Cortex of kidney (tissue), 1 donor: ENCODE measurements at places on chromosomes 6 and 20.

GRCh38 chr6:31247813-31248212, 24.1 kb downstream of the HLA-C start:
- no peak for DNase-seq

- DNase-seq = no peak
Observed at GRCh38 chr6:34486106-34486740, 20.3 kb downstream of the PACSIN1 start.

GRCh38 chr20:33681728-33682353, 4.3 kb downstream of the E2F1 start:
- DNase-seq = no peak

DNA sequence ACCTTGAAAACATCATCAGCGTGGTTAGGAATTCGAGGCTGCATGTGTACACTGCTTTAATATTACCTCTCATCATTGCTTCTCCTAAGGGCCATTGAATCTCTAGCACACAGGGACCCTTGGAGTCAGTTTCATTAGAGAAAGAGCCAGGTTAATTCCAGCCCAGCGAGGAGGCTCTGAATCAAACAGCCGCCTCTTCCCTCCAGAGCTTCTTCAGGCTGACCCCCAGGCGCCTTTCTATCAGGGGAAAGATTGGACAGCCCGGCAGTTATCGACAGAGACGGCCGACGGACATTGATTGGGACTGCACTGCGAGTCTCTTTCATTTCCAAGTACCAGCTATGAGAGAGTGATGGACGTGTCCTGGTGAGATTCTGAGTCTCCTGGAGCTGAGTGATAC, 159.2 kb downstream of the ANKRD60 start:
- DNase-seq = no peak

DNA sequence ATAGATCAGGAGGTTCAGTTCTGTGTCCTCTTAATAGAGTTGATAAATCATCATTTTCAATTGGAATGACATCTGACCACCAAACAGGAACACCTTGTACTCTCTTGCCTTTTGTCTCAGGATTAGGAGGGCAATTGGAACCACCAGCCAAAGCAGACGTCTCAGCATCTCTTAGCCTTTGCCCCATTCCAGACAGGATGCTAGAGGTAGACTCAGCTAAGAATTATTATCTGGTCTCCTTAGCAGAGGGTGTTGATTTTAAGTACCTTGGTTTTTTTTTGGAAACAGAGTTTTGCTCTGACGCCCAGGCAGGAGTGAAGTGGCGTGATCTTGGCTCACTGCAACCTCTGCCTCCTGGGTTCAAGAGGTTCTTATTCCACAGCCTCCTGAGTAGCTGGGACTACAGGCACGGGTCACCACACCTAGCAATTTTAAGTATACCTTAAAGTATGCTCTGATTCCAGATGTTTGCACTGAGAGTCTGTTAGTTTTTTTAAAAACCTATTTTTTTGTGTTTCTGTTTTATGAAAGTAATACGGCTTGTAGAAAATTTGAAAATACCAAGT, 28.0 kb upstream of the ELOVL5 start:
- no peak for DNase-seq

GRCh38 chr6:145360865-145361264, 374.5 kb downstream of the EPM2A start:
- no peak for DNase-seq

DNA sequence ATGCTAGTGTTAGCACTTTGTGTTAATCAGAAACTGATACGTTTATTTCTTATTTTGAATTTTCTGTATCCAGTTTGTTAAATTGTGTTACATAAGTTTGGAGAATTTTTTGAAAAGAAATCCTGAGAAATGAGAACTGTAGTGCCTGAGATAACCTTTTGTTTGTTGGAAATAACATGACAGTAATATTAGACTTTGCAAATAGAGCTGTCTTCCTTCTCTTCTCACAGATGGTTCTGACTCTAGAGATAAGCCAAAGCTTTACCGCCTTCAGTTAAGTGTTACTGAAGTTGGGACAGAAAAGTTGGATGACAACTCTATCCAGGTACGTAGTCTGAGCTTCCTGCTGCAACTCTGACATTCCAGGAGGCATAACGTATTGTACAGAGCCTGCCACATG, 69.9 kb downstream of the AFDN start:
- no peak for DNase-seq

DNA sequence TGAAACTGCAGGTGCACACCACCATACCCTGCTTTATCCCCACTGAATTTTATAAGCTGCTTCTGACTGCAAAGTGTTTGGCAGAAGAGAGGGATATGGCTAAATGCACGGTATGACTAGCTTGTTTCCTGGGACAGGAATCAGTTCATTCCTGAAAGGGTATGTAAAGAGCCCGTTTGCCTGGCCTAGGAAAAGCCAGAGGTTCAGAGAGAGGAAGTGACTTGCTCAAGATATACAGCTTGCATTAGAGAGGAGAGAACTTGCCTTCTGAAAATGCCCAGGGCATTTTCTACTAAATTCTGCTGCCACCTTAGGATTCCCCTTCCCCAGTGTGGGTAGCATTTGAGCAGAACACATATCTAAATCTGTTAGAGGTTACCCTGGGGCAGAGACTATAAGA, 683 bp upstream of the GCNT2 start:
- DNase-seq = no peak

- DNase-seq = no peak
Observed at GRCh38 chr6:150004101-150004782, 21.1 kb downstream of the RAET1L start.

DNA sequence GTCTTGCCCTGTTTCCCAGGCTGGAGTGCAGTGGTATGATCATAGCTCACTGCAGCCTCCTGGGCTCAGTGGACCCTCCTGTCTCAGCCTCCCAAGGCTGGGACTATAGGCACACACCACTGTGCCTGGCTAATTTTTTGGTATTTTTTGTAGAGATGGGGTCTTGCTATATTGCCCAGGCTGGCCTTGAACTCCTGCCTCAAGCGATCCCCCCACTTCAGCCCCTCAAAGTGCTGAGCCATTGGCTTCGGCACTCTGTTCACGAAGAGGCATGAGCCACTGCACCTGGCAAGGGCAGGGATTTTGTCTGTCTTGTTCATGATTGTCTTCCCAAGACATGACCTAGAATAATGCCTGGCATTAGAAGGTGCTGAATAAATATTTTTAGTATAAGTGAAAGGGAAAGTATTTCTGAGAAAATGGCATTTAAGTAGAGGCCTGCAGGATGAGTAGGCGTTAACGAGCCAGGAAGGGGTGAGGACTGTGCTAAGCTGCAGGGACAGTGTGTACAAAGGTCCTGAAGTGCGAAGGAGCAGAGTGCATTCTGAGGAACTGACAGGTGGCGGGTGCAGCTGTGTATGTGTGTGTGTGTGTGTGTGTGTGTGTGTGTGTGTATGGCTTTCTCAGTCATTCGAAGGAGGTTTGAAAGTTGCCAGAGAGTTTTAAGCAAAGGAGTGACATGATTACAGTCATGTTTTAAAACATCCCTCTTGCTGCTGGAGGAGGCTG, 43.0 kb downstream of the VEGFA start:
- no peak for DNase-seq

- no peak for DNase-seq
Observed at GRCh38 chr6:31521835-31522234, 6.9 kb upstream of the MCCD1 start.

- DNase-seq = no peak
Observed at GRCh38 chr6:43496370-43497128, 13.6 kb downstream of the LRRC73 start.

GRCh38 chr6:150349546-150349945, 19.3 kb upstream of the IYD start:
- DNase-seq = no peak

GRCh38 chr6:52016915-52017748, 70.3 kb downstream of the PKHD1 start:
- DNase-seq = no peak

DNA sequence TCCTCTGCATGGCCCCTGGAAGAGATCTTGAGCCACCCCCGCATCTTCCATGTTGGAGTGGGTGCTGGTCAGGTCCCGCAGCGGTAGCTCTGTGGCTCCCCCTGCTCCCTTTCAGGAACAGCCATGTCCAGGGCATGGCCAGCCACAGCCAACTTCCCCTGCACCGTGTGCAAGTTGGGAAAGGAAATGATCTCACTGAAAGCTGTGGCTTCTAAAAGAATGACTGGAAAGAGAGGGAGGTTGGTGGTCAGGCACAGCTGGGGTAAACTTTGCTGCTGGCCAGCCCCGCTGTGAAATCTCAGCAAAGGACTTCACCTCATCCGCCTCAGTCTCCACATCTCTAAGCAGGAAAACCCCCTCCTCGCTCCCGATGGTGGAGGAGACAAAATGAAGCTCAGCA, 153.6 kb upstream of the CST7 start:
- DNase-seq = no peak

DNA sequence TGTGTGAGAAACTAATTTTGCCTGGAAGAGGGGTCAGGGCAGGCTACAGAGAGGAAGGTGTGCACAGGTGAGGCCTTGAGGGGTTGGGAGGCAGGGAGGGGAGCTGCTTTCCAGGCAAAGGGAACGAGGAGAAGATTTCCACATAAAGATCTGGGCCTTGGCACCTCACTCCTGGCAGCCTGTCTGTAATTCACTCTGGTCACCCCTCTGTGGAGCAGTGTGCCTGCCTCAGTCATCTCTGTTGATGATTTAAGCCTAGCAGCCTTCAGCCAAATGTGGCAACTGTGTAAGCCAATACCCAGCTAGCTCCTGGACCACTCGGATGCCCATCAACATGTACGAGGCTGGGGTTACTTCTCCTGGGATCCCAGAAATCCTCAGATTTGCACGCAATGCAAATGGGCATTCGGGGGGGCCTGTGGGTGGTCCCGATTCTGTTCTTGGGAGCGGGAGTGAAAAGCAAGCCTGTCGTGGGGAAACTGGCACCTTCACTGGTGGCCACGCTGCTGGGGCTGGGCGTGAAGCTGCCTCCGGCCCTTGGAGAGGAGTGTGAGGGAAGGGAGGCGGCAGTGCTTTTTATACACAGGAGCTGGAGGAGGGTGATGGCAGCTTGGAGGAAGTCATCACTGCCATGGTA, 360.4 kb downstream of the ZFAND3 start:
- DNase-seq = no peak

DNA sequence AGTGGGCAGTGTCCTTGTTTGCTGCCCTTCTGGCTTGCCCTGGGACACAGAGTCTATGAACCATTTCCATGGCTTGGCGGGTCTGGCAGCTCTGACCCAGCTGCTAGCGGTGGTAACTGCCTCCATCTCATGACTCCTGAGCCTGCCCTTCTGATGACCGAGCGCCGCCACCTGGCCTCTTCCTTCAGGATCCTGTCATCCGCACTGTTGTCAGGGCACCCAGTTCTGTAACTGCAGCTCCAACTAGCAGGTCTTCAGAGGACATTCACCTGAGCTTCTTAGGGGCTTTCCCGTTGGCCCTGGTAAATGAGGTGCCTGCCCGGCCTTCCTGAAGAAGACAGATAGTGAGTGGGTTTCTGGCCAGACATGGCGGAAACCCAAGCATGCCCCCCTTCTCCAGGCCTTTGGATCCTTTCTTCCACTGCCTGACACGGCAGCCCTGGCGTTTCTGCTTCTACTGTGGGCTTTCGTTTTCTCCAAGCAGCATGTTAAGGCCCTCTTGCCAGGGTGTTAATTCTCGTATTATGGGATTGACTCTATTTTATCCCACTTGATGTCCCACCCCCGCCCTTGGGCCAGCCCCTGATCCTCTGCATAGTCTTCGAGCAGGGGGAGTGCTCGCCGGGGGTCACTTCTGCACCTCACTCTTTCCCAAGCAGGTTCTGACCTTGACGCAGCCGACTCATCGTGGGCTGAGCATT, 24.7 kb downstream of the PACSIN1 start:
- no peak for DNase-seq

DNA sequence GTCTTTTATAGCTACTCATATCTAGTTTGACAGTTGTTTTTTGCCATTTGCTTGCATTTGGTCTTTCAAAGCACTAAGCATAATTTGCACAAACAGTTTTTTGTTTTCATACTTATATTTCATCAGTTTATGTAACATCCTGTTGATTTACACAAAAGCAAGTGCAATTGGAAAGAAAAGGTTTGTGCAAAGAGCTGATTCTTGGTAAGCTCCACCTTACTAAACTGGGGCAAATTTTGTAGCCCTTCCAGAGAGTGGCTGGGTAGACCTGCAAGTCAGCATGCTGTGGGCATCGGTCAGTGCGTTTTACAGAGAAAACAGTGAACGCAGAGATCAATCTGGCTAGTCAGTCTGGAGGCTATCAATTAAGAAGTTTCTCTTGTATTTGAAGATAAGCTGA, 34.5 kb downstream of the TXLNB start:
- no peak for DNase-seq

GRCh38 chr6:45507186-45507585, 129.5 kb upstream of the SUPT3H start:
- no peak for DNase-seq

GRCh38 chr20:59994697-59995122, 36.5 kb downstream of the CDH26 start:
- DNase-seq = no peak

DNA sequence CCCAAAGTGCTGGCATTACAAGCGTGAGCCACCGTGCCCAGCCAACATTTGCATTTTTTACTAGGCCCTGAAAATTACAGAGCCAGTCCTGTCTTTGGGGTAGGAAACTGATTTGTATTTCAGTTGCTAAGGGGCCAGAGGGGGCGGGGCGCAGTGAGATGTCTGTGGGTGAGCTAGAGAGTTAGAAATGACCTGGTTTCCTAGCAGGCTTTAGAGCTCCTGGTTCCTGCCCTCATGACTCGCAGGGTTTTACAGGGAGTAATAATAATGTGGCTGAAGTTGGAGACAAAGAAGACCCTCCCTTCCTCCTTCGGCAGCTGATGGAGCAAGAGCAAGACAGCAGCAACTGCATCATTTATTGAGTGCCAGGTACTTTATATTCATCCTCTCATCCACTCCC, 131.5 kb downstream of the TFAP2C start:
- DNase-seq = no peak

DNA sequence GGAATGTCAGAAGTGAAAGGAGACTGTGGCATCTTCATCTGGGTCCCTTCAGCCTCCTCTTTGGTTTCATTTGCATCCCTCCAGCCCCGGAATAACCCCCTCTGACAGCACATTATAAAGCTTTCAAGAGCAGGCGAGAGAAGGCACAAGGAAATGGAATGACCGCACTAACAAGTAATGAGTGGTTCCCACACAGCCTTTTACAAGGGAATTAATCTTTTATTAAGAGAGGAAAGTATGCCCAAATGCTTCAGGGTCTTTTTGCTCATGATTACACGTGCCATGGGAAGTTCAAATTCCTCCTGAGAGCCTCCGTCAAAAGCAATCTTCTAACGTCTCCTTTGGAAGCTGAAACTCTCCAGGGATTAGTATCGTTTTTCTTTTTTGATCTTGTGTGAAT, 347.0 kb downstream of the BTBD3 start:
- no peak for DNase-seq

DNA sequence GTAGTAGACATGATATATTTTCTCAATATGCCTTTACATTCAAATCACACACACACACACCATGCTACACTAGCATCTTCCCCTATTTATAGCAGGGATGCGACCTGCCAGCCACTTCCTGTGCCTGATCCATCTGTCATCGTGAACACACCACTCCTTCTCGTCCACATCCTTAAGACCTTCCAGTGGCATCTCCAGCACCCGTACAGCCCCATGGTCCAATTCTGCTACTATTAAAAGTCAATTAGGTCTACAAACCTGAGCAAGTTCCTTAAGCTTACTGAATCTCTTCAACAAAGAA, 54.5 kb downstream of the KIF16B start:
- no peak for DNase-seq
